ENCODE measurements at places on chromosomes 12 and 14.

GRCh38 chr12:100185361-100185894 lies 15.2 kb upstream of the ACTR6 start:
- no peak for DNase-seq

DNA sequence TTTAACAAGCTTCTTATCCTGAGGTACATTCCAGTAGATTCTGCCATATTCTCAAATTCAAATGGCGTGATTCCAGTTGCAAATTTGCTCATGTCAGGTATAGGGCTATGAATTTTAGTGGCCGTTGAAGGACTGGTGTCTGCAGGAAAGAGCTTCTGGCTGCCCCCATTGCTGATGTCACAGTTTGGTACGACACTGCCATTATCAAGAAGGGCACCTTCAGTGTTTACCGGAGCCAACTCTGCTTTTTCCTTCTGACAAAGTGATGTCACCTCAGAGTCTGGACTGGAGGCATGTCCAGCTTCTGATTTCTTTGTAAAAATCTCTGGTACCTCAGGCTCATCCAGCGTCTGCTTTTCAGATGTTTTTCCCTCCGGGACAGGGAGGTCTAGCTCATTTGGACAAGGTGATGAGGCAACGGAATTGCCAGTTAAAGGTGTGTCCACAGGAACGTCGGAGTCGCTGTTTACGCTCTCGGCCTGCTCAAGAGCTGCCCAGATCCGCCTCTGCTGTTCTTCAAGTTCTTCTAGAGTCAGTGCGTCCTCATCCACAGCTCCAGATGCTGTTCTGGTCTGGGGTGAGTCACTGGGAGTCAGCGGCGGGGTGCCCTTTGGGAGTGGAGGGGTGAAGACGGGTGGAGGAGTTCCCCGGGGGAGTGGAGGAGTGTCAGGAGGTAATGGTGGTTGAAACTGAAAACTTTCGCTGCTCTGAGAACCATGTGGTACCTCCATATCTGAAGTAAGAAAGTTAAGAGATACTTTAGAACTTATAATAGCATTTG lies 27.0 kb downstream of the ZCCHC8 start:
- no peak for DNase-seq

DNA sequence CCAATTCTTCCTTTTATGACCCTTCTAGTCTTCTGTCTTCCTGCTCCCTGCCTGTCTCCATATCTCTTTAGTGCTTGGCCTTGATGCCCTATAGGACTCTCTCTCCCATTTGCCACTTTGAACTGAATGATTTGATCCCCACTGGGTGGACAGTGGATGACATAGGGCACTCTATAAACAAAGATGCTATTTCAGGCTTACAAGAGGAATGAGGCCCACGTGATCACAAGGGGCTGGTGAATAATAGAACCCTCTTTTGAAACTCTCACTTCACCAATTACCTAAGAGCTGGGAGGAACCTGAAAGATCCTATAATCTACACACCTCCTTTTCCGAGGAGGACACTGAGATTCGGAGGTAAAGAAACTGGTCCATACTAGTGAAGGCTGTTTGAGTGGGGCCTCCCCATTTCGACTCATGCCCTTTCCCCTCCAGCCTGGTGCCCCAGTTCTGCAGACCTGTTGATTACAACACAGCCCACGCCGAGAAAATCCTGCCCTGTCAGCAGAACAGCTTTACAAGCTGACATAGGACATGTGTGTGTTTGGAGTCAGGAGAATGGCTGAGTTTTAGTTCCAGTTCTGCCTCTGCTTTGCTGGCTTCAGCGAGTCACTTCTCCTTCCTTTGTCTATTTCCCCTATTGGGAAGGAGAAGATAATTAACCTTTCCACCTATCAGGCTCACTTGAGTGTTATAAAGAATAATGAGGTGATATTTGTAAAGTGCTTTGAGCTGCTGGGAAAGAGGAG lies 400.3 kb downstream of the ZFP36L1 start:
- DNase-seq: no peak

DNA sequence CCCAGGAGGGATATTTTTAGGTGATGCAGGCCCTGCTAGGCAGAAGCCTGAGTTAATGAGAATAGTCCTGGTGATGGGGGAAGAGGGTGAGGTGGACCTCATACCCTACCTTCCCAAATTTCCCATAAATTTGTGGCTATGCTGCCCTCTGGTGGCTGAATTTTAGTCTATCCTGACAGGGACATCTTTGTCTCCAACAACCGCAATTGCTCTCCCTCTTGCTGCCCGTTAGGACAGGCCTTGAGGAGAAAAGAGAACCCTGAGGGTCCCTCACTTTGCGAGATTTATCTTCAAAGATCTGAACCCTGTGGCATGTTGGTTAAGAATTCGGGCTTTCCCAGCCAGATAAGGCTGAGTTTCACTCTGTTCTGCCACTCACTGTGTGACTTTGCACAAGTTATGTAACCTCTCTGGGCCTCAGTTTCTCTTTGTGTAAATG lies 9.8 kb upstream of the ZNF385A start:
- no peak for DNase-seq

DNA sequence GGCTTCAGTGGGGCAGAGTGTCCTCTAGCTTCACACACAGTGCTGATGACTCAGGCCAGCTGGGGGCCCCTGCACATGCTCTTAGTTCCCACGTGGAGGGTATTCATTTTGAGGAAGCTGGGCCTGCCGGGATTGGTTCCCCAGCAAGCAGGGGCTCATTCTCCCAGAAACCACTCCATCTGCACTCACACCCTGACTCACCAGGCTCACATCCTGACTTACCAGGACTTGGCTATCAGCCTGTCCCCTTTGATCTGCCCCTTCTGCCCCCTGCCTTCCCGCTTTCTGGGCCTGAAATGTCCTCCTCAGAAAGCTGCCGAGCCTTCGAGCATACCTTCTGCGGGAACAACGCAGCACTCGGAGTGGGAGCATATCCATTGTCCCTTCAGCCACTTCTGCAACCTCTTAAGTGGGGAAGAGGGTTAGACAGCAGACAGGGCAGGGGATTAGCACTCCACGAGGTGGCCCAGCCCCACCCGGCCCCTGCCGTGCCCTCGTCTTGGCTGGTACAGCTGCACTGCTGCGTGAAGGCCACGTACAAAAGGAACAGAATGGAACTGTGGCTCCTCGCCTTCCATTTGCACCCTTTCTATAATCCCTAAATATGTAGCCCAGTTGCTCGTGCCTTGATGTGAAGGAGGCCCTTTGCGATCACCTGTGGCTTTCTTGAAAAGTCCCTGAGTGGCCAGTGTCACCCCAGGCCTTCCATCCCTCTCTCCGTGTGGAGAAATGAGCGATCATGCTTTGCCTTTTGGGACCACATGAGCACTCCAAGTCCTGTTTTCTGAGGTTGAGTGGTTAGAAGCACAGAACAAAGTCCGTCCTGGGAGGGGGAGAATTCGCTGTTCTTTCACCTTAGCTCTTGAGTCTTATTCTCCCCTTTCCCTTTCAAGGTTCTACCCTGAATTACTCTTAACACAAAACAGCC lies 26.1 kb downstream of the TPCN1 start:
- no peak for DNase-seq

GRCh38 chr12:87846045-87846444 lies 183.2 kb downstream of the C12orf50 start:
- DNase-seq: no peak

- no peak for DNase-seq
Observed at GRCh38 chr14:61469781-61470180, 148.4 kb downstream of the PRKCH start.

- no peak for DNase-seq
Observed at GRCh38 chr14:73736842-73737241, 22.7 kb upstream of the PNMA1 start.

- DNase-seq: no peak
Observed at GRCh38 chr14:70013271-70013873, 134.2 kb downstream of the SMOC1 start.
